Effector memory CD4-positive, alpha-beta T cell (primary cell): ENCODE measurements at places on chromosomes 6 and 20.

DNA sequence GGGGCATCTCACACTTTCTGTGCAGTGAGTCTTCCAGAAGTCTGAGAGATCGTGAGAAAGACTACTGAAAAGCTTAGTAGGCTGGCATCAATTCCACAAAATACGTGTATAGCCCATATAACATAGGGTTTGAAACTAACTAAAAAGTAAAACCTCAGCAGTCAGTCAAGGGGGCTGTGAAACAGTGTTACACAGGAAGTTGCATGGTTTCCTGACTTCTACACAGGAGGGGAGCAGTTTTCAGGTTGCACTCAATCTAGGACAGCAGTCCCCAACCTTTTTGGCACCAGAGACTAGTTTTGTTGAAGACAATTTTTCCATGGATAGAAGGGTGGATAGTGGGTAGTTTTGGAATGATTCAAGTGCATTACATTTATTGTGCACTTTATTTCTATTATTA, 4.7 kb upstream of the LY86 start:
- no peaks in the 10 kb centered on the region for H3K36me3 ChIP-seq
- no peak overlapping the region for H3K27ac ChIP-seq
- H3K4me1 ChIP-seq: no peaks in the 10 kb centered on the region
- H3K27me3 ChIP-seq: no peaks in the 10 kb centered on the region
- H3K4me3 ChIP-seq: no peak overlapping the region

GRCh38 chr20:20369250-20370093, 1.6 kb downstream of the INSM1 start:
- no peaks in the 10 kb centered on the region for H3K36me3 ChIP-seq
- no peak overlapping the region for H3K4me3 ChIP-seq
- no peak overlapping the region for H3K27ac ChIP-seq
- peaks cover 7% of the 10 kb centered on the region for H3K4me1 ChIP-seq

GRCh38 chr20:51280047-51280446, 257.1 kb upstream of the KCNG1 start:
- H3K4me3 ChIP-seq: no peak overlapping the region
- no peaks in the 10 kb centered on the region for H3K27me3 ChIP-seq
- H3K27ac ChIP-seq: no peak overlapping the region
- H3K4me1 ChIP-seq: no peaks in the 10 kb centered on the region
- H3K36me3 ChIP-seq: no peaks in the 10 kb centered on the region

DNA sequence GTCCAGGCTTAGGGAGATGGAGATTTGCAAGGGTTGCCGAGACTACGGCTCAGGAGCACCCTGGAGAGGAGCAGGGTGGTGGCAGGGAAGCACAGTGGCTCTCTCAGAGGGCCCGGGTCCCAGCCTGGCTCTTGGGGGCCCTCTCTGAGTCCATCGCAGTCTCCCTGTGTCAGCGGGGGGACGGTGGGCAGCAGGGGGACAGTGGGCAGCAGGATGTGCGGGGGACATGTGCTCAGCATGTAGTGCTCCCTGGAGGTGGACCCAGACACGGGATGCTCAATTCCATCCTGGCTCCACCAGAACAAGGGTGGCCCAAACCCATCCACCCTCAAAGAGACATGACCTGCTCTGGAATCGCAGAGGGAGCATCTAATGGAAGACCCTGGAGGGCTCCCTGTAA, 43.0 kb upstream of the ZBP1 start:
- no peak overlapping the region for H3K4me3 ChIP-seq
- H3K4me1 ChIP-seq: peaks cover 2% of the 10 kb centered on the region
- DNase-seq: no peak
- no peak overlapping the region for H3K27ac ChIP-seq
- H3K36me3 ChIP-seq: no peaks in the 10 kb centered on the region
- no peaks in the 10 kb centered on the region for H3K27me3 ChIP-seq

GRCh38 chr6:5308066-5308465, 46.8 kb downstream of the FARS2 start:
- no peaks in the 10 kb centered on the region for H3K36me3 ChIP-seq
- no peak for DNase-seq
- no peaks in the 10 kb centered on the region for H3K4me1 ChIP-seq
- H3K27ac ChIP-seq: no peak overlapping the region
- no peak overlapping the region for H3K4me3 ChIP-seq

- H3K4me1 ChIP-seq: peaks cover 56% of the 10 kb centered on the region
- H3K27me3 ChIP-seq: no peaks in the 10 kb centered on the region
- DNase-seq: peak; percentile 45
- H3K27ac ChIP-seq: peak overlapping the region; percentile 58
- H3K36me3 ChIP-seq: no peaks in the 10 kb centered on the region
These were observed 36.5 kb upstream of the MPC1 start for GRCh38 chr6:166419286-166419685.
